Cortex of kidney (tissue), 1 donor: ENCODE measurements at places on chromosomes 5 and 9.

DNA sequence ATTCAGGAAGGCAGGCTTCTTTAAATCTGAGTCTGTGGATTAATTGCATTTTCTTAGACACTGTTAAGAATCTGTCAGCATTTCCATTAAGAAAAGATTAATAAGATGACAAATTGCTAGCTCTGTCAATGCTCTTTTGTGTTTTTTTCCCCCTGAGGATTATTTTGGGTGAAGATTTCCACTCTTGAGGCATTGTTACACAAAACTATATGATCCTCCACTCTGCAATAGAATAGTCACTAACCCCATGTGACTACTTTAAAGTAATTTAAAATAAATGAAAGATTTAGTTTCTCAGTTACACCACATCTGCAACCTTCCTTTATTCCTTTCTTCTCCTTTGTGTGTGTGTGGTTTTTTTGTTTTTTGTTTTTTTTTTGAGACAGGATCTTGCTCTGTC lies 82.0 kb downstream of the ACER2 start:
- no peak for DNase-seq

GRCh38 chr9:110847671-110848070 lies 179.1 kb downstream of the MUSK start:
- no peak for DNase-seq

- DNase-seq: no peak
Measured at GRCh38 chr5:102800427-102800826, 45.3 kb downstream of the PAM start.

GRCh38 chr5:119398727-119399466 lies 43.1 kb downstream of the TNFAIP8 start:
- DNase-seq: no peak

GRCh38 chr9:117104716-117105495 lies 310.0 kb downstream of the ASTN2 start:
- DNase-seq: no peak

DNA sequence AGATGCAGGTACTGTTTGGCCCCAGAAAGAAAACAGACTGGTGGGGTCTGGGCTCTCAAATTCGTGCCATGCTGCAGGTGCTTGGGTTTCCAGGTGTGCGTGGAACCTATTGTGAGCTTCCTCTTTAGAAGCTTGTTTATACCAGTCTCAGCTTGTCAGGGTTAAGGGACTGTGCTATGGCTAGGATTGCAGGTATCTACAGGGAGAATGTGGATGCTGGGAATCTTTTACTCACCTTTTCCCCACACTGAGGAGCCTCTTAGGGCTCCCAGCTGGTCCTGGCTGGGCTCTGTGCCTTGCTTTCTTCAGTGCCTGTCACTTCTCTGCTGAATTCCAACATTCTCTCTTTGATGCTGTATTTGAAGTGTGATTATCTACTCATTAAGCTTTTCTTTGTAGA lies 111.8 kb downstream of the WDR70 start:
- no peak for DNase-seq
